ENCODE measurements at places on chromosomes 13 and 19.

GRCh38 chr13:52092087-52092486, 36.8 kb downstream of the NEK5 start:
- no peak for DNase-seq

GRCh38 chr19:46533078-46533620, 37.5 kb upstream of the PNMA8B start:
- no peak for DNase-seq

DNA sequence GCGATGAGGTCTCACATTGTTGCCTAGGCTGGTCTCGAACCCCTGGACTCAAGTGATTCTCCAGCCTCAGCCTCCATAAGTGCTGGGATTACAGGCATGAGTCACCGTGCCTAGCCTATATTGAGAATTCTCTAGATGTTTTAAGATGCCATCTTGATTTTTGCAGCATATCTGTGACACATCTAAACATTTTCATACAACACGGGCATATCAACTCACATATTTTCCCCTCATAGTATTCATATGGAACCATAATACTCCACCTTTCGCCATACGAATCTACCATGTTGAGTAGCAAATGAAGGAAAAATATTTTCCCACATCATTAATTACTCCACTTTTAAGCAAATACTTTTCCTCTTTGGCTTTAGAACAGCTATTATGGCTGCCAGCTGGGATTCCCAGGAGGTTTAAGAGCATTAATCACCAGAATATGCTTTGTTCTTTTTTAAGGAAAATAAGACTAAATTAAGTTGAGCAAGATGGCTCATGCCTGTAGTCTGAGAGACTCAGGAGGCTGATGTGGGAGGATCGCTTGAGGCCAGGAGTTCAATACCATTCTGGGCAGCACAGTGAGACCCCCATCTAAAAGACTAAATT, 56.9 kb upstream of the GTF2F2 start:
- DNase-seq = no peak

DNA sequence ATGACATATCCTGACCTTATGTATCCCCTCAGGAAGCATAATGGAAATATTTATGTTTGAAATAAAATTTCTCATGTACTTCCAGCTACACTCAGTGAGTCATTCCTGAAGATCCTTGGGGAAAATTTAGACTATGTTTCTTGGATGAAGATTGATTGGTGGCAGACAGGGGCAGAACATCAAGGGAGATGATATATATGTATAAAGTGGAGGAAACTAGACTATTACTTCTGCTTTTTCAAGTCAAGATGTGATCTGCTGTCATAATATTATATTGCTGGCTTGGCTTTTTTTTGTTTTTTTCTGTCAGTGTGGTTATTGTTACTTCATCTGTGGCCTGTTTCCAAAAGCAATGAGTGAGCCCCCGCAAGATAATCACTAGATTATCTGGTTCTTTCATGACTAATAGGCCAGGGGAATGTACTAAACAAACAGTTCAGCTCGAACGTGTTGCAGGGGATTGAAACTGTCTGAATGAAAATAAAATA, 87.2 kb upstream of the TNFSF11 start:
- no peak for DNase-seq

- DNase-seq = no peak
Observed at GRCh38 chr13:32824675-32825074, 191.5 kb upstream of the KL start.

GRCh38 chr13:65808061-65808460, 1422.1 kb downstream of the PCDH9 start:
- DNase-seq = no peak

GRCh38 chr13:43785650-43786471, 911 bp downstream of the ENOX1 start:
- DNase-seq = no peak

DNA sequence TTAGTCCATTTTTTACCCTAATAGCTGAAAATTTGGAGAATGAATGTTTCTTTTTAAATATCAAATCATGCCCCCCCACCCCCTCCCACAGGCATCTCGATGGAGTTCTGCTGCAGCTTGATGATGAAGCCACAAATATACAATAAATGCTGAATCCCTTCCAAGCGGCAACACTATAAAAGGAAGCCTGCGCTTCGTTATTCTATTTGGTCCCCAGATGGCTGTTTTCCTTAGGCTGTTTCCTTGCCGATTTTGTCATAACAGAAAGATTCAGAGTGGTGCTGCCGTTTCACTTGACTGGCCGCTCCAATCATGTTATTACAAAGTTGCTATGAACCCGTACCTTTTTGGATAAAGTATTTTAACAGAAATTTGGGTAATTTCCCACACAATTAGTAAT, 79.5 kb downstream of the MYO16 start:
- no peak for DNase-seq

- DNase-seq = no peak
Observed at GRCh38 chr19:19657397-19657783, 6.1 kb downstream of the ATP13A1 start.

DNA sequence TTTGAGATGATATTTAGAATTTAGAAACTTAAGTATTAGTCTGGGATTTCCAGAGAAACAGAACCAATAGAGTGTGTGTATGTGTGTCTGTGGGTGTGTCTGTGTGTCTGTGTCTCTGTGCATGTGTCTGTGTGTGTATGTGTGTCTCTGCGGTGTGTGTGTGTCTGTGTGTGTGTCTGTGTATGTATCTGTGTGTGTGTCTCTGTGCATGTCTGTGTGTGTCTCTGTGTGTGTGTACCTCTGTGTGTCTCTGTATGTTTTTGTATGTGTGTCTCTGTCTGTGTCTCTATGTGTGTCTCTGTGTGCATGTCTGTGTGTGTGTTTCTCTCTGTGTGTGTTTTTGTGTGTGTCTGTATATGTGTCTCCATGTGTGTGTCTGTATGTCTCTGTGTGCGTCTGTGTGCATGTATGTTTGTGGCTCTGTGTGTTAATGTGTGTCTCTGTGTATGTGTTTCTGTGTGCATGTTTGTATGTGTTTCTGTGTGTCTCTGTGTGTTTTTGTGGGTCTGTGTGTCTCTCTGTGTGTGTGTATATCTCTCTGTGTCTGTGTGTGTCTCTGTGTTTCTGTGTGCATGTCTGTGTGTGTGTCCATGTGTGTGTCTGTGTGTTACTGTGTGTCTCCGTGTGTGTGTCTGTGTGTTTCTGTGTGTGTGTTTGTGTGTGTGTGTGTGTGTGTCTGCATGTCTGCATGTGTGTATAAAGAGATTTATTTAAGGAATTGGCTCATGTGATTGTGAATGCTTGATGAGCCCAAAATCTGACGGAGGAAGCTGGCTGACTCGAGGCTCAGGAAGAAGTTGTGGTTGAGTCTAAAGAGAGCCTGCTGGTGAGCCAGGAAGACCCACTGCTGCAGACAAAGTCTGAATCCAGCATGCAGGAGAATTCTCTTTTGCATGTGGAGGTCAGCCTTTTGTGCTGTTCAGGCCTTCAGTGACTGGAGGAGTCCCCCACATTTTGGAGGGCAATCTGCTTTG, 22.2 kb downstream of the GPR42 start:
- no peak for DNase-seq

GRCh38 chr13:44747179-44747578, 171.0 kb upstream of the TSC22D1 start:
- no peak for DNase-seq

- DNase-seq = no peak
Observed at GRCh38 chr13:89786531-89786930, 1561.0 kb upstream of the MIR17HG start.

GRCh38 chr19:7917267-7918061, 2.7 kb upstream of the SNAPC2 start:
- no peak for DNase-seq

Data from activated CD8-positive, alpha-beta memory T cell treated with anti-CD3 and anti-CD28 coated beads for 48 hours (primary cell).